ENCODE measurements at places on chromosomes 7 and 10.

- no peak for DNase-seq
These were observed 92.7 kb upstream of the SAMD8 start for GRCh38 chr10:75018686-75019307.

GRCh38 chr10:131179361-131179760 lies 132.2 kb downstream of the TCERG1L start:
- no peak for DNase-seq

DNA sequence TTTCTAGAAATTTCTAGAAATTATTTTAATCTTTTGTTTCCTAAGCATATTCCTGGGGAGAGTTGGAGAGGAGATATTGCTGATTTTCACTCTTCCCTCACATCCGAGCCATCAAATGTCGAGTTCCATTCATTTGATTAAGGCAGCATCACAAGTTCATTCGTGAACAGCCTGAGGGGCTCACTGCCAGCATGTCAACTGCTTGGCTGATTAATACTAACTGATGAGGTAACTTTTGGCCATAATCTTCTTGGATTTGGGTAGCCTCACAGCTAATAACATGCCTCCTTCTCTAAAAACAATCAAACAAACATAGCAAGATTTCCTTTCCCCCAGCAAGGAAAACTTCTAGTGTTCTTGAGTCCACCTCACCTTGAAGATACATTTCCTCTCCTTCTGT lies 87.1 kb upstream of the AFAP1L2 start:
- DNase-seq, result no peak

DNA sequence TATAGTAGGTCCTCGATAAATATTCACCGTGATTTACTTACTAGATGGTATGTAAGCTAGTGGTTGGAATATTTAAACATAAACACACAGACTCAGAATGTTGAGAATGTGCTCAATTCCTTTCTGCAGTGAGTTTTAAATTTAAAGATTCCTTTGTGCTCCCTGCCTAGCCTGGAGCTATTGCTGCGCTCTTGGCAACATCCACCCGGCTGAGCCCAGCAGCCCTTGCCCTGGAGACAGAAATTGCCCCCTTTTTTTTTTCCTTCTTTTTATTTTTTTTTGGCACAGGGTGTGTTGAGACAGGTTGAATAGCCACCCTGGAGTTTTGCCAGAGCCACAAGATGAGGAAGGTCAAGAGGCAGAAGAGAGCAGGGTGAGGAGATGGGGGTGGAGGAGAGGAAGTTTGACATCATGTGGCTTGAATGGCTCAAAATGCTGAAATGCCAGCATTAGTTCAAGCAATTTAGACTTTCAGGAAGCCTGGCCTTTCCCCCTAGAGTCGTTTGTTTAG lies 180.8 kb downstream of the PRKCQ start:
- DNase-seq, result no peak

DNA sequence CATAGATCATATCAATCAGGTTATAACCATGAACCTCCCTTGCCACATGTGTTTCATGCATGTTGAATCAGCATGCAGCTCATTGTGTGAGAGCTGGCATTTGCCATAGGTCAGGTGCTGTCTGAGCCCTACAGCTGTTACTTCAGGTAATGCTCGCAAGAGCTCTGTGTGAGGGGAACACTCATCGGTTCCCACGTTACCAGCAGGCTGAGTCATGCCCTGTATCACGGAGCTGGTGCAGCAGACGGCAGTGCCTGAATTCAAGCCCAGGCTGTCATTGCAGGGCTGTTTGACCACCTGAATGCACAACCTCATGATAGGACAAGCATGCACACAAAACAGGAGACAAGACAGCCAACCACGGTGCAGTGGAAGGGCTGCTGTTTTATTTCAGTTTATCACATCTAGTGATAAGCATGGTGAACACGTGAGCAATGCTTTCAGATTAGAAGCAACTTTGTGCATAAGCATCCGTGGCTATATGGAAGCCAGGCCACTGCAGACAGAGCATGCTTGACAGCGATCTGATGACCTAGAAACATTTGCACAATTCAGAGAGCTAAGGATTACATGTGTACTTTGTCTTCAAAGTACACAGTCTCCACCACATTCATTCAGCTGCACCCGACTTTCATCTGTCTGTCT lies 56.4 kb upstream of the PFKP start:
- DNase-seq, result no peak

GRCh38 chr10:127874671-127875448 lies 17.9 kb downstream of the CLRN3 start:
- DNase-seq, result no peak

DNA sequence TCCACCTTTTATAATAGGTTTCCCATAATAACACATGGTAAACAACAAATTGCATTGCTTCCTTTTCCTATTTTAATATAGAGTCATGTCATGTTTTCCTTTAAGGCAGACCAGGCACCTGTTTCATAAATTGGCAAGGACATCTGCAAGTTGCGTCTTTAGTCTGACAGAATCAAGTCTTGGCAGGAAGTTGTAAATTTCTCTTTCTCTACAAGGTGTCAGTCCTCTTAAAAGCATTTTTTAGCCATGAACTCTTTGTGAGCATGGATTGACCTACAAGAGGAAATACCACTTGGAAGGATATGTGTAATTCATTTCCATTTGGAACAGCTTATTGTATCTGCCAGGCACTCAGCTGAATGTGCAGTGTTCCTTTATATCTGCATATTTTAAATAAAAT lies 176.8 kb downstream of the PRKG1 start:
- DNase-seq, result no peak

GRCh38 chr7:94297397-94297838 lies 97.3 kb upstream of the COL1A2 start:
- no peak for DNase-seq

DNA sequence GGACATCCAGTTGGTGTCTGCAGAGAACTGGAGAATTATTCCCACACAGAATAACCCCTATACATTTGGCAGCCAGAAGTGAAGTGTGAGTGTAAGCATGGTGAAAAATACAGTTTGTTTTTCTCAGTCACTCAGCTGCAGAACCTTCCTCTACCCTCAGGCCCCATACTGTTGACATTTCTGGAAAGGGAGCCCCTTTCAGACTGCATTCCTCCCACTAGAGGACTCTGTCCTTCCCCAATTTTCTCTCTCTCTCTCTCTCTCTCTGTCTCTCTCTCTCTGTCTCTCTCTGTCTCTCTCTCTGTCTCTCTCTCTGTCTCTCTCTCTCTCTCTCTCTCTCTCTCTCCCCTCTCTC lies 86.8 kb upstream of the STEAP1B start:
- no peak for DNase-seq

- DNase-seq, result no peak
These were observed 261.4 kb upstream of the ZWINT start for GRCh38 chr10:56622335-56622973.

DNA sequence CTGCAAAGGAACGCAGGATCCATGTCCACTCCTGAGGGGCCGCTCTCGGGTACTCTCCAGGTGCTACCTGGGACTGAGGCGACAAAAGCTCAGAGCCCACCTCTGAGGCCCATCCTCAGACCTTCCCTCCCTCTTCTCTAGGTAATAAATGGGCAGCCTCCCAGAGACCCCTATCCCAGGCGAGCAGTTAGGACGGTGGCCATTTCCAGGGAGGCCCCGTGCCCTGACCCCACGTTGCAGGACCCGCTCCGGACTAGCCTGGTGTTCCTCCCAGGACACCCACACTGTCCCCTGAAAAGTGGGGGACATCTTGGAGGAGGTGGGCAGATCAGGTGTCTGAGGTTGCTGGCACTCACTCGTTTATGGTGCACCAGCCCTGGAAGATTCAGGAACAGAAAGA lies 44.3 kb downstream of the PRKAG2 start:
- DNase-seq, result no peak

- peak; percentile 16 for DNase-seq
These were observed 51.2 kb upstream of the GTF2I start for GRCh38 chr7:74606101-74606908.

DNA sequence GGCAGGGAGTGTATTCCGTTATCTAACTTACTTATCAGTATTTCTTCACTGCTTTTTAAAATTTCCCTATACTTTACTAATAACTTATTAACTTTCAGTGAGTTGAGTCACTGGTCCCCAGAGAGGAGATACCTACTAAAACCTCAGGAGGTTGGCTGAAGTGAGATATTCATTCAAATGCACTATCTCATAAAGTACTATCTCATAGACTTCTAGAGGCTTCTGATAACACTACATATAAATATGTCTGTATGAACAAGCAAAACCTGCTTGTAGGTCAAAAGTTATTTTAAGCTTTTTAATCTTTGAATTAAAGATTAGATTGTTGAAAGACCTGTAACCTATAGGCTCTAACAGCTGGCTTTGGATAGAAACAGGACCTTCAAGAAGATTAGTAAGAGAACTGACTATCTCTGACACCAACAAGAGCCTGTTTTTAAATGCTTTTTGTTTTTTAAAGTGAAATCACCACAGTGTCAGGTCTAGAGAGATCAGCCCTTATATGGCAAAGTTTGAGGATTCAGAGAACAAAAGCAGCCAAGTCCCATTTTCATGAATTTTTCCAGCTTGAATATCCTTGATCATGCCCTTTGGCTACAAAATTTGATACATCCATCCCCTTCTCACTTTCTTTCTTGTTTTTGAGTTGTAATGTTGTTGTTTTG lies 242.2 kb downstream of the ARL4A start:
- DNase-seq, result no peak

DNA sequence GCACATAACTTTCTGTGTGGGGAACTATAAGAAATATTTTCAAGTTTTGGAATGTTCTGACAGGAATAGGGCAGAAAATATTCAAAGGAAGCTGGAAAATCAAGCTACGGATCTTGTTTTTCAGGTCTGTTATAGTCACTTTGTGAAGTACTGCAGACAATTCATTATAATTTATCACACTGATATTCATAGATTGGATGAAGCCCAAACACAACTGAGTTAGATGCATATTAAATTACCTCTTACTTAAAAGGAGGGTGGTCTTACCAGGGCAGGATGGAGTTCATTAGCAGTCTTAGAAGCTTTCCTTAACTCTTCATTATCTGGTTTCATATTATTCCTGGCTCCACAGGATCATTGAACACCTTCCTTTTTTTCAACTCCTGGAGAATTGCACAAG lies 242.3 kb downstream of the DYNC1I1 start:
- DNase-seq, result no peak

DNA sequence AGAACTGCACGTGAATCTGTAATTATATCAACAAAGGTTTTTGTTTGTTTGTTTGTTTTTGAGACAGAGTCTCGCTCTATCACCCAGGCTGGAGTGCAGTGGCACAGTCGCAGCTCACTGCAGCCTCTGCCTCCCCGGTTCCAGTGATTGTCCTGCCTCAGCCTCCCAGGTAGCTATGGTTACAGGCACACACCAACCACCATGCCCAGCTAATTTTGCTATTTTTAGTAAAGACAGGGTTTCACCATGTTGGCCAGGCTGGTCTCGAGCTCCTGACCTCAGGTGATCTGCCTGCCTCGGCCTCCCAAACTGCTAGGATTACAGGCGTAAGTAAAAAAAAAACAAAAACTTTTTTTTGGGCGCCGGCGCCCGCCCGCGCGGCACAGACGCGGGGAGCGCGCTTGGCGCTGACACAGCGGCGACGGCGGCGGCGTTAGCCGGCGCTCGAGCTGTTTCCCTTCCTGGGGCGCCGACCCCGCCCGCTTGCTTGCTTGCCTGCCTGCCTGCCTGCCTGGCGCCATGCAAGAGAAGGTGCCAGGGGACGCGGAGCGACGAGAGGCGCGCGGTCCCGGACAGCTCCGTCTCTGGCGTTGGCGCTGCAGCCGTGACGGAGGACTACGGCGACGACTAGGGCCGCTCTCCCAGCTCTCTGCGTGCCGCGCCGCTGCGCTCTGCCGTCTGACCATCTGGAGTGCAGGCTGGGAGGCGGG lies 171.4 kb upstream of the NUPR2 start:
- DNase-seq, result no peak

DNA sequence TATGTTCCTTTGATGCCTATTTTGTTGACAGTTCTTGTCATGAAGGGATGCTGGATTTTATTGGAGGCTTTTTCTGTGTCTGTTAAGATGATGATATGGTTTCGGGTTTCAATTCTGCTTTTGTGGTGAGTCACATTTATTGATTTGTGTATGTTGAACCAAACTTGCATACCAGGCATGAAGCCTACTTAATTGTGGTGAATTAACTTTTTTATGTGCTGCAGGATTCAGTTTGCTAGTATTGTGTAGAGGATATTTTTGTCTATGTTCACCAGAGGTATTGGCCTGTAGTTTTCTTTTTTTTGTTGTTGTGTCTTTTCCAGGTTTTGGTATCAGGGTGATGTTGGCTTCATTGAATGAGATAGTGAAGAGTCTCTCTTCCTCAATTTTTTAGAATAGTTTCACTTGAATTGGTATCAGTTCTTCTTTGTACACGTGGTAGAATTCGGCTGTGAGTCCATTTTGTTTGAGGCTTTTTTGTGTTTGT lies 345.9 kb downstream of the KIF20B start:
- no peak for DNase-seq

DNA sequence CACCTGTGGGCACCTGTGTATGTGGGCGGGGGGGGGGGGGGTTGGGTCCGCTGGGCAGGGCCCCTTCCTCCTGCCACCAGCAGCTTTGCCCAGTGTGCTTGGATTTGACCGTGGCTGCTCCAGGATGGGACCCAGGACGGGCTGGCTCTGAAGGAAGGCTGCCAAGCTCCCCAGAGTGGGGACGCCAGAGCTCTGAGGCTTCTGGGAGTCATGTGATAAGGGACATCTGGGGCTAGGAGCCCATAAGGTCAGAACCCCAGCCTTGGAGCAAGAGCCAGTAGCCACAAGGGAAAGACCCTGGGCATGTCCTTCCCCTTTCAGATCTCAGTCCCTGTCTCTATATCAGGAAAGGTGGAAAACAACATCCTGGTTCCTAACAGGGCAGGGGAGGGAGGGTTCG lies 21.8 kb upstream of the AMZ1 start:
- DNase-seq, result no peak

GRCh38 chr7:108455551-108455997 lies 662 bp downstream of the NRCAM start:
- DNase-seq, result no peak

GRCh38 chr7:24685708-24686107 lies 71.6 kb downstream of the GSDME start:
- DNase-seq, result no peak

GRCh38 chr10:123156078-123156477 lies 1.9 kb downstream of the BUB3 start:
- DNase-seq, result no peak

GRCh38 chr10:125441151-125441550 lies 241.8 kb downstream of the TEX36 start:
- no peak for DNase-seq

DNA sequence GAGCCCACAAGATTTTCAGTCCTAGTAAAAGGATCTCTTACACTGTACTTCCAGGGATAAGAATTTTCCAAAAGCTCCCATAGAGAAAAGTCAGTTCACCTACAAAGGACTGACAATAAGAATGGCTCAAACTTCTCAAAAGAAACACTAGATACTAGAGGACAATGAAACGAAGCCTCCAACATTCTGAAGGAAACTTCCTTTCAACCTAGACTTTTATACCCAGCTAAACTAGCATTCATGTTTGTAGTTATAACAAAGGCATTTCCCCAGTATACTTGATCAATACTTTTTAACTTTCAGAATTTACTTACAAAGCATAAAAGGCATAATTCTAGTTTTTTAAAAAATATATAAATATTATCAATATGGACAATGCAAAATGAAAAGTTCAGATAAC lies 41.0 kb upstream of the DNAAF5 start:
- no peak for DNase-seq

GRCh38 chr10:108184114-108184513 lies 1019.6 kb upstream of the SORCS1 start:
- DNase-seq, result no peak

Data from CD4-positive, alpha-beta T cell treated with Interleukin-4 for 1 hour (primary cell).